Suppressor macrophage (primary cell): ENCODE measurements at places on chromosomes 2 and 18.
A peak's percentile ranks its signal among the peaks of the same experiment; 100 is the strongest.

DNA sequence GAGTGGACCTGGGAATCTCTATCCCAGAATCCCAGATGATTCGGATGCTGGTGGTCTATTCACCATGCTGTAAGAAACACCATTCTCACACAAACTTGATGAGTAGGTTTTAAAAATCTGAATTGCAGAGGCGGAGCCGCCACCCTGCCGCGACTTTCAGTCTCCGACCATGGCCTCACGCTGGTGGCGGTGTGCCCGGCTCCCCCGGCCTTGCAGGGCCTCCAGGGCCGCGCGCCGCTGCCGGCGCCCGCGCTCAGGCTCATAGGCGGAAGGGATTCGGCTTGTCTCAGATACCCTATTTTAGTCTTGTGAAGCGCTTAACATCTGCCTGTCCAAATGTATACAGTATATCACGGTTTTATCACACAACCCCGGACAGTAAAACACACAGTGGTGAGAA lies 2.6 kb upstream of the PPM1B start:
- DNase-seq, result no peak

GRCh38 chr18:74499633-74500032 lies 3.5 kb downstream of the CNDP2 start:
- peak; percentile 86 for DNase-seq

GRCh38 chr2:48870503-48870902 lies 115.0 kb upstream of the LHCGR start:
- no peak for DNase-seq

DNA sequence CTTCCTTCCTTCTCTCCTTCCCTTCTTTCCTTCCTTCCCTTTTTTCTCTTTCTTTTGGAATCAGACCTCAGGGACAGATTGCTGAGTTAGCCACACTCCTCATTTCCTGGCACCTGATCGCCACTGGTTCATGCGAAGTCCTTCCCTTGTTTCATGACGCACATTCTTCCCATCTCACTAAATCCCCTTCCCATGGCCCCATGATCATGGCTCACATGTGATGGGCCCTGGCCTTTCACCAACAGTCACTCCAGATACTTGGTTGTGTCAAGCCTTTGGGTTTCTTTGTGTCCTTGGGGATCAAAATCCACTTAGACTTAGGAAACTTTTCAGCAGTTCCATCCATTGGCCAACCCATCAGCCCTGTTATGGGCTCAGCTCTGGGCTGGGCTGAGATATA lies 23.8 kb upstream of the ASPRV1 start:
- peak; percentile 32 for DNase-seq

DNA sequence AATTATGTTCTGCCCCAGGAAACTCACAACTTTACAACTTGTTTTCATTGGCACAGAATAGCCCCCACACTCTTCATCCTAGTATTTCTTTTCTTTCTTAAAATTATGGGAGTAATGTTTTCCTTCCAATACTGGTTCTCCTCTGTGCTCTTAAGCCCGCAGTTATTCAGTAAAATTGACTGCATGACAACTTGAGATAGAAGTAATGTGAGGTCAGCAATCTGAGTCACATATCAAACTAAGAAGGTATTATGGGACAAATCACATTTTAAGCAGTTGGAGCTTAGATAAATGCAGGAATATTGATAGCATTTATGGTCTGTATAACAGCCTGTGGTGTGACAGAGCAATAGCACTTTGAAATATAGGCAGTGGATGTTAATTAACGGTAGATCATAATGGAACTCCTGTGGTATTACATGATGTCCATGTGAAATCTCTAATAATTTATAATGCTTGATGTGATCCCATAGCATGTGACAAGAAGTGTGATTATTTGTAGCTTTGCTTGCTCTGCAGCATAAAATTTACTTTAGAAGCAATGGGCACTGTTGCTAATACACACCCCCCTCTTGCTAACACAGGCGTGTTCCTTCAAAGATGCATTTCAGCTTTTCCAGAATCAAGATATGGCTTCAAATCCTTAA lies 351.4 kb upstream of the CDH20 start:
- DNase-seq, result no peak

GRCh38 chr2:236656721-236657120 lies 87.1 kb downstream of the ACKR3 start:
- no peak for DNase-seq

DNA sequence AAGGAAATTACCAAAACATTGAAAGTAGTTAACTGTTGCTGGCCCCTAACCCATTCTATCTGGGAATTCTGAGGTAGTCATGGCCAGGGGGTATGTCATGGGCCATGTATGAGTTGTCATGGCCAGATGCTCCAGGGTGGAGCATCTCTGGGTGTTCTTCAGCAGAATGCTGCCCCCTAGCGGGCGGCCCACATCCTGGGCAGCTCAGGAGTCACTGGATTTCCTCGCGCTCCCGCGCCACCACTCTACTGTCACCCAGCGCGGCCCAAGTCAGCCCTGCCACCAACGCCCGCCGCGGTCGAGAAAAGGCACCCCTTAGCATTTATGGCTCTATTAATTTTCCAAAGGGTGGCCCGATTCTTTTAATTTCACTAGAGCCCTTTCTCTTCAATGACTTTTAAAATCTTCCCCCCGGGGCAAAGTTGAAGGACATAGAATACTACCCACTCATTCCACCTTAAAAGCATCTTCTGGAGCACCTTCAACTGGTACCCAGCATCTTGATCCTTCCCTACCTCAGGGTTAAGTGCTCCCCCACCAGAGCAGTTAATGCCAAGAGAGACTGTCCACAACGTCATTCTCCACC lies 41.6 kb downstream of the PKDCC start:
- DNase-seq, result peak; percentile 82

DNA sequence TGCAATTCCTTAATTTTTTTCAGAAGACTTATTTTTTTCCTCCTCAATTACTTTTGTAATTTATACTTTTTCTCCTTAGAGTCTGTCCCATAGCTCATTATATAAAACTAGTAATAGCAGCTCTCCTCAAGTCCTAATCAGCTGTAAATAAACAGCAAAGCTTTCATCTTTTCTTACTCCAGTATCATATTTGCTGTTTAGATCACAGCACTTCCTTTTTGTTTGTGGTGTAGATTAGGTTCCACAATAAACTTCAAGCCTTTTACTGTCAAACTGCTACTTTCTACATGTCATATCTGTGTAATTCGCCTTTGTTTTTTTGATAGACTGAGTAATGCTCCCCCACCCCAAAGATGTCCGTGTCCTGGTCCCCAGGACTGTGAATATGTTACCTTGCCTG lies 25.5 kb downstream of the GCG start:
- peak; percentile 31 for DNase-seq

GRCh38 chr18:40019797-40020392 lies 1935.1 kb upstream of the PIK3C3 start:
- DNase-seq, result no peak

DNA sequence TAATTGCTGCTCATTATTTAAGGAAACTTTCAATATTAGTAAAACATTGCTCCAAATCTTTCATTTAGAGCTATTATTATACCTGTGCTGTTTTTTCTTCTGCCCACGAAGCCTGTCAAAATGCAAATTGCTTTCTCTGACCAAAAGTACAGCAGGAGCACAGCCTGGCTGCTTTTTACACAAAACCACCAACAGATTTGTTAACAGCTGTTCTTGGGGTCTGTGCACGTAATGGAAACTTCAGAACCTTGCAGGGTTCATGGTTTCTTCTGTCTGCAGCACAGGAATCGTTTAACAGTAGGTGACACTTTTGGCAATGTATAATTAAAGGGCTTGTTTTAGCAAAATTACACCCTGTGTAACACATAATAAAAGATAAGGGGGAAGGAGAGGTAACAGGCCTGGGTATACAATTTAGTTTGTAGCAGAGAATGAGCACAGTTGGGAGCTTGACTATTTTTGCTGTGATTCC lies 447.3 kb downstream of the KCNJ3 start:
- DNase-seq, result no peak

DNA sequence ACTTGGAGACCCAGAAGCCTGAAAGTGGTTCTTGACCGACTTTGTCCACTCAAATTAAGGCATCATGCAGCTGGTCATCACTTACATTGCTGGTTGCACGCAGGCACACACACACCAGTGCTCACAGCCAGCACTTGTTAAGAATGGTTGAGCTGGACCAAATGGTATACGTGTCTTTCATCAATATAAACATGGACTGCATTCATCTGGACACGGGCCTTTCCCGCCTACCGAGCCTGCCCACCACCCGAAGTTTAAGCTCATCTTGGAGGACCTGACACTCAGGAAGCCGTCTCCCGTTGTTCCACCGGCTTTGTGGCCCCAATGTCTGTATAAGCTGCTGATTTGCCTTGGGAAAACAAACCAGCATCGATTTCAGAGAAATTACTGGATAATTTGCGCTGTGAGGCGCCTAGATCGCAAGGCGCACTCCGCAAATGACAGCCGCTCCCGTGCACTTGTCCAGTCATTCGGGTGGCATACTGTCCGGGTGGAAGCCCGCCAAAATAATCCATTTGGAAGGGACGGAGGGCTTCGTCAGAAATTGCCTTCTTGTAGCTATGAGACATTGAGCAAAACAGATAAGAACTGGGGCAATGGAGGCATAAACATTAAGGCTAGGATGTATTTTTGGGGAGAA lies 40.1 kb upstream of the AKAIN1 start:
- no peak for DNase-seq

DNA sequence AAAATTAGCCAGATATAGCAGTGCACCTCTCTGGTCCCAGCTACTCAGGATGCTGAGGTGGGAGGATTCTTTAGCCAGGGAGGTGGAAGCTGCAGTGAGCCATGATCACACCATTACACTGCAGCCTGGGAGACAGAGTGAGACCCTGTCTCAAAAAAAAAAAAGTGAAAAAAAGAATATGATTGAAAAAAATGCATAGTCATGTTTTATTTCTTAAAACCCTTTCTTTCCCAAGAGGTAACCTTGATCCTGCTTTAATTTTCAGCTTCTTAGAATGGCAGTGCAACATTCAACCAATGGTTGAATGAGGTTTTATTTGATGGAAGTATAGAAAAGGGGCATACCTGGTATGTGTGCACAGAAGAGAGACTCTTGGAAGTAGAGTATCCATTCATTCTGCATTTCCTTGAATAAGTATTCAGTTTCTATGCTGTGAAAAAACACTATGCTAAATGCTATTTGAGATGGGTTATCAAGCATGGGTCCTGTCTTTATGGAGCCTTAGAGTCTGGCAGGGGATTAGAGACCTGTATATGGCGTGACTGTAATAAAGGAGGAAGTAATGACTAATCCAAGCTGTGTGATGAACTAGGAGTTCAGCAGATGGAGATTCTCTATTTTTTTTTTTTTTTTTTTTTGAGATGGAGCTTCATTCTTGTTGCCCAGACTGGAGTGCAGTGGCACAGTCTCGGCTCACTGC lies 146.3 kb downstream of the WDSUB1 start:
- DNase-seq, result peak; percentile 35

- DNase-seq, result no peak
Measured at GRCh38 chr2:11710210-11710609, 36.2 kb upstream of the LPIN1 start.

- no peak for DNase-seq
Measured at GRCh38 chr2:13005761-13006335, 289.1 kb downstream of the TRIB2 start.

GRCh38 chr2:198659096-198659870 lies 798.5 kb downstream of the SATB2 start:
- no peak for DNase-seq

- DNase-seq, result no peak
Measured at GRCh38 chr2:70344195-70344594, 42.3 kb upstream of the FAM136A start.

GRCh38 chr18:46362533-46362932 lies 258.3 kb downstream of the HAUS1 start:
- no peak for DNase-seq

GRCh38 chr2:12720278-12720620 lies 3.5 kb downstream of the TRIB2 start:
- peak; percentile 12 for DNase-seq

DNA sequence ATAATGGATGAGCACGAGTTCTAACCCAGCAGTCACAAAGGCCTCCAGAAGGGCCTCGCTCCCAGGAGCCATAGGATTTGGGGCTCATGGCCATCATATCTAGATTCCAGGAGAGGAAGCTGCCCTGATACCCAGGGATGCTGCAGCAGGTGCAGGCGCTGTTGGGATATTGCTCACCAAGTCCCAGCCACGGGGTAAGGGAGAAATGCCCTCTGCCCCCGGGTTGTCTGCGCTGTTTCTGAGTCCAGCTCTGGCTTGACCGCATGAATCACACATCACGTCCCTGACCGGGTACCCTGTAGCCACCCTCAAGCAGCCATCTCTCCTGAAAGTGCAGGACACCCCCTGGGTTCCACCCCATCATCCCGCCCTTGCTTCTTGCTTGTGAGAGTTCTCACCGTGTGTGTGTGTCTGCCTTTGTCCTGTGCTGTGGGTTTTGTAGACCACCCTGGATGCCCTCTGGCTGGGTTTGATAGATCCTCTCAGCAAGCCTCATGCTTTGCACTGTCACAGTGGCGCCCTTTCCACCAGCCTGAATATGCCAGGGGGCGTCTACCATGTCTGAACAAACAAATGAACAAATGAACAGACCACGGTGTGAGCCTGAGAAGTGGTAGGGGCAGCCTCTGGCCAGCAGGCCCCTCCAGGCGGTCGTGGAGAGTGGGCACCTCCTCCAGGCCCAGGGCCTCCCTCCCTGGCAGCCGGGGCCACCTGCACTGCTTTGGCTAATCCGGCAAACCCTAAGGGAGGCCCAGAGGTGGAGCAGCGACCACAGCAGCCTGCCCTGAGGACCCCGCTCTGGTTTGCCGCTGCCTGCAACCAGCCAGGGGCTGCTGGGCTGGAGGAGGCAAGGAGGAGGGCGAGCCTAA lies 32.1 kb downstream of the ADRA2B start:
- DNase-seq, result no peak

- peak; percentile 28 for DNase-seq
Measured at GRCh38 chr2:165793779-165794535, at the start of gene GALNT3. TSS of gene GALNT3 (minus strand) at chr2:165794247. CDS start at chr2:165770700, 23,547 bp downstream.

DNA sequence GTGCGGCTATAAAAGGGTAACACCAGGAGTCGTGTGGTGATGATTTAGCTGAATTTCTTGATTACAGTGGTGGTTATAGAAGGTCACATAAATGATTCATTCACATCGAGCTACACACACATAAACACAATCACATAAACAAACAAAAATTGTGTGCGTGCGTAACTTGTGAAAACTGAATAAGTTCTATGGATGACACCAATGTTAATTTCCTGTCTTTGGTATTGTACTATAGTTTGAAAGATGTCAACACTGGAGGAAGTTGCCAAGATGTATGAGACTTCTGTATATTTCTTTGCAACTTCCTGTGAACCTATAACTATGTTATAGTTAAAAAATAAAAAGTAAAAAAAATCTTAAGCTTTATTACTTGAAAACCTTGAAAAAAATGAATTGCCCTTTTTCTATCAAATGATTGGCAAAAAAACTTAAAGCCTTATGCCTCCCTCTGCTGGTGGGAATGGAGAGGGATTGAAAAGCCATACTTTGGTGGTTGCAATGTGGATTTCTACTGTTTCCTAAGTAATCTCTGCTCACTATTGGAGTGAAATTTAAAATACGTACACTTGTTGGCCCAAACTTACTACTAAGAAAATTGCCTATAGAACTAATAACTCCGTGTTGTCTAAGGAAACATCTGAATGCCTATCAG lies 227.7 kb downstream of the RPIA start:
- peak; percentile 36 for DNase-seq
